ENCODE measurements at places on chromosomes 5 and 9.

DNA sequence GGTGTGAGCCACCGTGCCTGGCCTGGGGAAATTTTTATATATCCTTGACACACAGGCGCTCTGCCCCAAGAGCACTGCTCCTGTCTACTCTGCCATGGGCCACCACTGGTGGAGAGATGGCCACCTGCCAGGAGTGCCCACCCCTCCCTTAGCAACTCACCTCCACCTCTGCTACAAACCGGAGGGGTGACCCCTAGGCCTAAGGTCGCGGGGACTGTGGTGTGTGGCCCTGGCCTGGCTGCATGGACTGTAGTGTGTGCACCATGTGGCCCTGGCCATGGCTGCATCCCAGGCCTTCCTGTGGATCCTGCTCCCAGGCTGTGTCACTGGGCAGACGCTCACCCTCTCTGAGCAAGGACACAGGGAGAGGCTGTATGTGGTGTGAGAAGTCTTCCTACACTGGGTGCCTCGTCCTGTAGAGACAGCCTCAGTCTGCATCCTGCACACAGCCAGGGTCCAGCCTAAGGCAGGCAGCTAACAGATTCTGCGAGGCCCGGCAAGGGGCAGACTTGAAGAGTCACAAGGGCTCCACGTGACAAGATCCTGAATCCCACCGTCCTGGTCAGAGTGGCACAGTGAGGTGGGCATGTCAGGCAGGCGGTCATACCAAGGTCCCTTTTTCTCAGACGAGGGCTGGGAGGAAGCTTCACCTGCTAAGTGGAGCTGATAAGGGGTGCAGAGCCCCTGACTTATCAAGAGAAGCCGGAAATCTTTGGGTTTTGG is 10.3 kb downstream of the NINJ1 start:
- no peak for DNase-seq

DNA sequence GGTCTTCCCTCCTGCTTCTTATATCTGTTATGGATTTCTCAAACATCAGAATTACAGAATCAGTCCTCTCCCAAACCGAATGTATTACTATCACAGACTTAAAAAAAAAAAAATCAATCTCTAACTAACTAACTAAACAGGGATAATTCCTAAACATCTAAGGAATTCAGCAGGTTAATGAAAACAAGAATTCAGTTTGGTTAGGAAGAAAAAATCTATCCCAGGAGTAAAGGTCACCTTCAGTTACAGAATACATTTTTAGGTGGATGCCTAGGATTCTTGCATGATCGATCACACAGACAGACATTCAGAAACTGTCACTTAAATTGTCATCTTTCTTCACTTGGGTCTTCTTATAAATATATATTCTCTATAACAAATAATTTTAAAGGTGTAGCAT is 11.5 kb downstream of the PTAR1 start:
- DNase-seq: no peak

- no peak for DNase-seq
Observed at GRCh38 chr9:113178087-113178486, 27.3 kb downstream of the SLC31A2 start.

DNA sequence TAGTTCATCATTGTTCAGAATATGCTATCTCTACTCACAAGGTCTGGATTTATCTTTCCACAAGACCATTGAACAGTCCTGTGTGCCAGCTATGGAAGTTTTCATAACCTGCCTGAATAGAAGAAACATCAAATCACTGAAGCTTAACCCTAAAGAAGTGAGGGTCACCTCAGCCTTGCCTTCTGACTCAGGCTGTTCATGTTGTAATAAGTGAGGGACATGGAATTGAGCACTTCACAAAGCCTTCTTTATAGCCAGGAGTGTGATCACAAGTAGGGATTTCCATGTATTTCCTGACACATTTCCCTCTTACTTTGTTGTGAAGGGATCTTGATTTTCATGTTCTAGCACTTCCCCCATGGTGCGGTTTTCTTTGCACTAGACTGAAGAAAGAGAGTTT is 577.5 kb upstream of the WWC1 start:
- no peak for DNase-seq

- DNase-seq: no peak
Observed at GRCh38 chr9:125183054-125183453, 6.5 kb downstream of the PPP6C start.

GRCh38 chr5:132103969-132104391 is 30.4 kb downstream of the CSF2 start:
- DNase-seq: no peak

DNA sequence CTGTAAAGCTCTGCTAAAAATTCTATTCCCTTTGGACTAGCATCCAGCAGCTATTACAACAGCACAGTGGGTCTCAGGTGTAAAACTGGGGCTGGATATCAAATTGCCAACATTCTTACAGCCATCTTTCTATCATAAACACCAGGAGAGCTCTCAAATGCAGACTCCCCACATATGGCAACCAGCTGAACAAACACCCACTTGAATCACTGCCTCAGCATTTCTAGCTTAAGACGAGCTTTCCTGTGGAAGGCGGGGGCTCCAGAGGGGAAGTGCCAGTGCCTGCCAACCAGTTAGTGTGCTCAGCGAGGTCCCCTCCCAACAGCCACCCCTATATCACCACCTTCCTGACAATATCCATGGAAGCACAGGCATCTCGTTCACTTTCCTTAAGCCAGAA is 62.2 kb downstream of the IPPK start:
- peak; percentile 95 for DNase-seq

GRCh38 chr5:150625831-150626746 is 14.4 kb upstream of the SYNPO start:
- no peak for DNase-seq

DNA sequence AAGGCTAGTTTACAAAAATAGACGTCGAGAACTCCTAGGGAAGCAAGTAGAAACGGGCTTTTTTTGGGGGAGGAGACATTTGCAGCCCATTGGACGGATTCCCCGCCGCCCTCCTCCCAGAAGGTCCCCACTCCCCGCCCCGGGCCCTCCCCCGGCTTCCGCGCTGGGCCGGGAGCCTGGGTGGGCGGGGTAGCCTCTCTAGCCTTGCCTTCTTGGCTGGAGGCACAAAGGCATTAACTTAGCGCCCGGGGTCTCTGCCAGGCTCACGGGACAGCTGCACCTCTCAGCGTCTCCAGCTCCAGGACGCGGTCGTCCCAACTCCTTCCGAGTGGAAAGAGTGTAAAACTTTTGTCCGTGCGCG is at the start of gene DMRTA1:
TSS of gene DMRTA1 (plus strand) at position 236 of the 361 bp plus-strand sequence. CDS start 242 bp downstream, outside the sequence.
- DNase-seq: no peak

Data from NCI-H1417 (cell line).